ENCODE measurements at places on chromosomes 12 and 14.

DNA sequence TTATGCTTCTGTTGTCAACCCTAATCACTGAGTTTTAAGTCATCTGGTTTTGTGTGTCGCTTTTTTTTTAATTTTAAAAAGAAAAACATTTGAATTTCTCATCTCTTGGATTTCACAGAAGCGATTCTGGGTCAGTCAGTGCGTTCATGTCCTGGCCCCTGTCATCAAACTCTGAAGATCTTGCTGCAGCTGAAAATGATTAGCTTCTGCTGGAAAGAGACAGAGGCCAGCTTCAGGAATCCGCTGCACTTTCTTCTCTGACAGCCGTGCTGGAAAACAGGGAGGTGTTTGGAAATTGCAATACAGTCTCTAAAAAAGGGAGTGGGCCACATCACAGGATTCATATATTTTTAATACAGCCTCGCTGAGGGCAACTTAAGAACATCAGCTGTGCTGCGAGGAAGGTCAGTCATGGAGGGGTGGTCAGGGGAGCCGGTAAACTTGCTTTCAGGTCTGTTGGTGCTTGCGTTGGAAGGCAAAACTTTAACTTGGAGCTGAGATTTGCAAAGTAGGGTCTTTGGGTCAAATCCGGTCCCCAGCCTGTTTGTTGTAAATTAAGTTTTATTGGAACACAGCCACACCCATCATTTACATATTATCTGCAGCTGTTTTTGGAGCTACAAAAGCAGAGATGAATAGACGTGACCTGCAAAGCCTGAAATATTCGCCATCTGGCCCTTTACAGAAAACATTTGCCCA, 190.8 kb downstream of the AACS start:
- H3K4me1 ChIP-seq, result no peaks in the 10 kb centered on the region
- ATAC-seq, result no peak
- H3K27ac ChIP-seq, result no peak overlapping the region
- no peaks in the 10 kb centered on the region for H3K36me3 ChIP-seq
- H3K27me3 ChIP-seq, result peaks cover 14% of the 10 kb centered on the region

DNA sequence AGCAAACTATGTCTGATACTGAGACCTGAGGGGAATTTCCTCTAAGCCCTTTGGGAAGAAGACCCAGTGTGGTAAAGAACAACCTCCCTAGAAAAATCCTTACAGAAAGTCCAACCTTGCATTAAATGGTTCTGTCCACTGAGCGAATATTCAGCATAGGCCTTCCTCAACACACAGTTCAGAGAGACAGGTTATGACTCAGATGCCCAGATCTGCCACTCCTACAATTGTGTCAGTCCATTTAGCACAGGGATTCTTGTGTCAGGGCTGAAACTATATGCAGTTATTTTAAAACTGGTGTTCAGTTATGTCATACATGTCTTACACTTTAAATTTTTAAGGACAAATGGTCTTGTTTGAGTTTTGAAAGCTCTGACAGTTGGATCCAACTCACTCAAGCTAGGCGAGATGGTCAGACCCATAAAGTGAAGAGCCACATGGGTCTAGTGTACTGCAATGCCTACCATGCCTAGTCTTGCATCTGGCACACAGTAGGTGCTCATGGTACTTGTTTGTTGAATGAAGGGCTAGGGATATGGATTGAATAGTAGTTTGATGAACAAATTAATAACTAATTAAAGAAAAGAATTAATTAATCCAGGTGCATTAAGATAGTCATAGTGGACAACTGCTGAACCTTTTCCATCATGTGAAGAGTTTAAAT, 207.5 kb upstream of the PWP1 start:
- no peak overlapping the region for H3K4me3 ChIP-seq
- ATAC-seq, result no peak
- H3K27me3 ChIP-seq, result no peaks in the 10 kb centered on the region
- H3K4me1 ChIP-seq, result peaks cover 18% of the 10 kb centered on the region
- no peaks in the 10 kb centered on the region for H3K36me3 ChIP-seq
- H3K27ac ChIP-seq, result no peak overlapping the region

DNA sequence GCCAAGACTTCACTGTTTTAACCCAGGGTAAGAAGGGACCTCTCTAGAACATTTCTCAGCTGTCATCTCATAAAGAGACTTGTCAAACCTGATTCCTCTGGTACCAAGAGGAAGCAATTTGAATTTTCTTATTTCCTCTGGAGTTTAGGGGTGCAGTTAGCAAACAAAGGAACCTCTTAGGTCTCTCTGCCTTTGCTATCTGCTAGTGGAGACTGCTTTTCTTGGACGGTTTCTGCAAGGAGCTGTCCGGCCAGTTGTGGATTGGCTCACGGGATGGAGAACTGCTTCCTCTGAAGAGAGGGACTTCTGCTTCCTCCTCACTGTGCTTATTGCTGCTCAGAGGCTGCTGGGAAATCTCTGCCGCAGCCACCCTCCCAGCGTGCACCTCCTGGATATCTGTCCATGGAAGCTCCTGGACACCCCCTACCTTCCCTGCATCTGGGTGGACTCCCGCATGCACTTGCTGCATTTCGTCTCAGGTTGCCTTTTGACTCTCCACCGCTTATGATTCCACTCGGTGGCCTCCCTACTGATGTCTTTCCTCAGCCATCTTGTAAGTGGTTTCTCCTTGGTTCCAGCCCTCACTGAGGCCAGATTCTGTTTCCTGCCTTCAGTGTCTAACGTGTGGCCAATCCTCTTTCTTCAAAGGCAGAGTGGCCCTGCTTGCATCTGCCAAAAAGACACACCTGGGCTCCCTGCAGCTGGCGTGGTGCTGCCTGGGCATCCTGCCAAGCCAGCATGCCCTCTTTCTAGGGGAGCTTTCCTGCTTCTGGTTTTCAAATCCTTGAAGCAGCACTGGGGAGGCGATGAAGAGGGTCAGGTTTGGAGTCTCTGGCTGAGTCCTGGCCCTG, 187.3 kb downstream of the CHST11 start:
- no peaks in the 10 kb centered on the region for H3K27me3 ChIP-seq
- peak overlapping the region; percentile 32 for H3K4me3 ChIP-seq
- peak overlapping the region; percentile 53 for H3K27ac ChIP-seq
- no peak for ATAC-seq
- H3K36me3 ChIP-seq, result peaks cover 18% of the 10 kb centered on the region
- H3K4me1 ChIP-seq, result peaks cover 28% of the 10 kb centered on the region

DNA sequence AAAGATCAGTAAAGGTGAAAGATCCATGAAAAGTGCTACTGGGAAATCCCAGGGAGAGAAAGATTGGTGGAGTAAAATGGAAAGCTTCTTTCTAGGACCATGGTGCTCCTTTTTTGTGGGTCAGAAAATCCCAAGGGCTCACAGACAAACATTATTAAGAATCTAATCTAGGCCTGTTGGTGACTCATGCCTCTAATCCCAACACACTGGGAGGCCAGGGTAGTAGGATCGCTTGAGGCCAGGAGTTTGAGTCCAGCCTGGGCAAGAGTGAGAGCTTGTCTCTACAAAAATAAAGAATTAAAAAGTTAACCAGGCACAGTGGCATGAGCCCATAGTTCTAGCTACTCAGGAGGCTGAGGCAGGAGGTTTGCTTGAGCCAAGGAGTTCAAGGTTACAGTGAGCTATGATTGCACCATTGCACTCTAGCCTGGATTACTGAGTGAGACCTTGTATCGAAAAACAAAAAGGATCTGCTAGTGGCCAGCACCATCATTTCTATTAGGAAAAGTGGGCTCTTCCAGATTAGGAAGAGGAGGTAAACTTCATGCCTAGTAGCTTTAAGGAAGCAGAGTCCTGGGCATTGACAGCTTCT, 43.0 kb downstream of the TXNRD1 start:
- ATAC-seq, result no peak
- no peaks in the 10 kb centered on the region for H3K36me3 ChIP-seq
- H3K4me1 ChIP-seq, result no peaks in the 10 kb centered on the region
- no peak overlapping the region for H3K27ac ChIP-seq
- H3K4me3 ChIP-seq, result no peak overlapping the region

DNA sequence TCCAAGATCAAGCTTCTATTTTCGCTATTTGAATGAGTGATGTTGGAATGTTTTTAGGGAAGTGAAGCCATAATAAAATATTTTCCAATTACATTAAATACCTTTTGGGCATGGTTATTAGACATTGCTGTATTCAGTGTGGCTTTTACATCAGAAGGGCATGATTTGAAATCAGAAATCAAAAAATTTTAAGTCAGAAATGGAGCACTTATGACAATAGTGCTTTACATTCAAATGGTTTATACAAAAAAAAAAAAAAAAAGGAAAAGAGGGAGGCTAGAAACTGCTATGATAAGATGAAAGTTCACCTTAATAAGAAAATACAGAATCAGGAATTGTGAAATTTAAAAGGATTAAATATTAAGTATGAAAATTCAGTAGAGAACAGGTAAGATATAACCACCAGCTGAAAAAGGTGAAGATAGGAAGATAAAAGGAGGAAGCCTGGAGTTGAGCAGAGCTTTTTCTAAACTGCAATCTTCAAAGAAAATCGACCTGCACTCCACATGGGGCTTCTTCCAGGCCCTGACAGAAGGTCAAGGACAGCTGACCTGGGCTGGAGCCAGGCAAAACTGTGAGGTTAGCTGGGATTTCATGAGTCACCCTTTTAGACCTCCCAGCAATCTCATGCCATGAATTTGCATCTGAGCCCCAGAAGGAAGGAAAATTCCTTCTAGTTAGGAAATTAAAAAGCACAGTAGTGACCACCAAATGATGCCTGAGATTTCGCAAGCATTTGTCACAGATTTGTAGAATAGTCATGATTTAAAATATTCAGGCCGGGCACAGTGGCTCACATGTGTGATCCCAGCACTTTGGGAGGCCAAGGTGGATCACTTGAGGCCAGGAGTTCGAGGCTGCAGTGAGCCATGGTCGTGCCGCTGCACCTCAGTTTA, 23.4 kb upstream of the BMP4 start:
- H3K4me3 ChIP-seq, result no peak overlapping the region
- no peak overlapping the region for H3K27ac ChIP-seq
- peaks cover 7% of the 10 kb centered on the region for H3K27me3 ChIP-seq
- no peaks in the 10 kb centered on the region for H3K4me1 ChIP-seq

GRCh38 chr14:101058571-101058970, 155.0 kb upstream of the RTL1 start:
- no peaks in the 10 kb centered on the region for H3K4me1 ChIP-seq
- H3K4me3 ChIP-seq, result no peak overlapping the region
- ATAC-seq, result no peak
- no peak overlapping the region for H3K27ac ChIP-seq

- no peak overlapping the region for H3K27ac ChIP-seq
- H3K27me3 ChIP-seq, result no peaks in the 10 kb centered on the region
- no peak overlapping the region for H3K4me3 ChIP-seq
- H3K4me1 ChIP-seq, result peaks cover 47% of the 10 kb centered on the region
Measured at GRCh38 chr14:92673601-92674150, 74.8 kb downstream of the LGMN start.

Measured in activated T-helper 17 cell treated with anti-CD3 and anti-CD28 coated beads, Interleukin-2, amount 50 U/mL, for 72 hours (primary cell).